Fibroblast of villous mesenchyme (primary cell): ENCODE measurements at places on chromosomes 4 and X. TPM values are rescaled to one million over a fixed set of nuclear protein-coding genes. Genes with fewer than 3 reads are reported as not detected.

Gene MTTP
- under 0.01 TPM in 1 of 2 replicates, not detected in the other for total RNA-seq

Gene NALF2
- not detected in 2 replicates for total RNA-seq

Gene GALNTL6
- not detected in 2 replicates for total RNA-seq

- DNase-seq = peak; percentile 53
Measured at GRCh38 chr4:184648313-184649025, 778 bp downstream of the CASP3 start.

Gene CACNA1F
- not detected in 2 replicates for total RNA-seq

- no peak for DNase-seq
Measured at GRCh38 chr4:170007113-170007512, 19.1 kb downstream of the MFAP3L start.

GRCh38 chr4:24219209-24219608 lies 329.4 kb upstream of the PPARGC1A start:
- DNase-seq = no peak

DNA sequence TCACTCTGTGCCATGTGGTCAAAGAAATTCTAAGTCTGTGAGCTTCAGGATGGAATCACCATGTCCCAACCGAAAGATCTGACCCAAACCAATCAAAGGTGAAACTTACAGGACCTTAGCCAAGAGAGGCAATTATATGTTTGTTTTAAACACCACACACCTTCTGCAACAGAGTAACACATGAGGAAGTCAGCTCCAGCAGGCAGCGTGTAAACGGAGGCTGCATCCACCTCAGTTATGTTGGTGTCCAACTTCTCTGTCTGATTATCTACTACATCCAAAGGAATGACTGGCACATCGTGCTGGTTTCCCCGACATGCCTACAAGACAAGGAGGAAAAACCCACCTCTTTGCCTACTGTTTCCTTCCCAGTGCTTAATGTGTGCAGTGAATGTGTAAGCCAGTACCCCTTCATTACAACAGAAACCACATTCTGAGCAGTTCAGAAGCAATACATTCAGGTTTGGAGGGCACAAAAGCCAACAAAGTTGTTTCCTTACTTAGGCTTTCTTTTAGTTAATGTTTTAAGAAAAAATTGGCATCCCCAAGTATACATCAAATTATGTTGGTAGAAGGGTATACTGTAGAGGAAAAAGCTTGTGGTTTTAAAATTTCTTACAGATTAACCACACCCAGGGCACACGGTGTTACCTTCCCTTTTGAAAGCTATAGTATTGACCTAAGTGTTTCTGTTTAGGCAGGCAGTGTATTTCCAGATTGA lies 12.4 kb downstream of the CASP6 start:
- DNase-seq = no peak

Gene ETNPPL
- not detected in 2 replicates for total RNA-seq

DNA sequence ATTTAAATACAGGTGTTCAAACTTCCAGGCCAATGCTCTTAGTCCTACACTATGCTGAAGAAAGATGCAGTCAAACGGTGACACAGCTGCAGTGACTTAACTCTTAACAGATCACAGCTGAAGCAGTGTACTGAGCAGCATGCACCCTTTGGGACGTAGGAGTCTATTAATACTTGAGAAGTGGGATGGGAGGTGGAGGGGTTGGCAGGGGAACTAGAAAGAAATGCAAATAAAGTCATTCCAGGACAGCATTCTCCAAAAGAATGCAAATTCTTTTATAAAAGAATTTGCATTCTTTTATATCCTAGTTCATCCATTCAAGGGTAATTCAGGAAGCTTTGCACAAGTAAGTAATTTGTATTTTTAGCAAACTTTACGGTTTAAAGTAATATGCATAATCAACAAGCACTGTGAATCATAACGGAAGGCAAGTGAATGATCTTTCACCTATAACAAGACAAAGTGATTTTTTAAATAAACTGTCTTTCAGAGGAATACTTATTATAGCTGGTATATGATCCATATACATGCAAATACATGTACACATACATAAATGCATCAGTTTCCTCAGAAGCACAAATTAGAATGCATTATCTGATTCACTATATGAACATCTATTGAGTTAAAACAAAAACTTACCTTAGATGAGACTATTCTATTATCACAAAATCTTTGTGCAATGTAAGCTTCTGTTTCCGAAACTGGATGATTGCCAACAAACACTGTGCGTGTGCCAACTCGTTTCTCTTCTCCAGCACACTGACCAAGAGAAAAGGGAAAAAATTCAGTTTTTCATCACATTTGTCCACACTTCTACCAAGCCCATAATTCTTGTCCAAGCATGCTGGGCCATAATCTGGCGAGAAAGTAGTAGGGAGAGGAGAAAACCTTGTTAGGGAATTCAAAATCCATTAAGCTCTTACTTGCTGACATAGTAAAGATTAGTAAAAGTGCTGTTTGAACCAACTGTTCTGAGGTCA lies 106.5 kb downstream of the ATP11C start:
- DNase-seq = peak; percentile 38

DNA sequence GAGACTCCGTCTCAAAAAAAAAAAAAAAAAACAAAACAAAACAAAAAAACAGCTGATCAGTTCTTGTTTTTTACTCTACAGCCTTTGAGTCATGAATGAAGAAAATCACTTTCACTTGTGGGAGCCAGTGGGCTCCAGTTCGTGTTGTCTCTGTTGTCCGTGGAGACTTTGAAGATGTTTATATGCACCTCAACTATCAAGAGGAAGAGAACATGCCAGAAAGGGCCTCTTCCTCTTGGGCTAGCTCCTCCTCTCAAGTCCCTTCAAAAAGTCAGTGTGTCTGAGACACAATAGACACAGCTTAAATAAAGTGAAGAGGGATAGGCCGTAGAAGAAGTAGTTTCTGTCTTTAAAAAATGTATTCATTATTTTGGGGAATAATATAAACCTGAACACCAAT lies 182.7 kb downstream of the KDR start:
- DNase-seq = no peak

Gene NDNF
- 0.32 and 0.86 TPM in 2 replicates for total RNA-seq

DNA sequence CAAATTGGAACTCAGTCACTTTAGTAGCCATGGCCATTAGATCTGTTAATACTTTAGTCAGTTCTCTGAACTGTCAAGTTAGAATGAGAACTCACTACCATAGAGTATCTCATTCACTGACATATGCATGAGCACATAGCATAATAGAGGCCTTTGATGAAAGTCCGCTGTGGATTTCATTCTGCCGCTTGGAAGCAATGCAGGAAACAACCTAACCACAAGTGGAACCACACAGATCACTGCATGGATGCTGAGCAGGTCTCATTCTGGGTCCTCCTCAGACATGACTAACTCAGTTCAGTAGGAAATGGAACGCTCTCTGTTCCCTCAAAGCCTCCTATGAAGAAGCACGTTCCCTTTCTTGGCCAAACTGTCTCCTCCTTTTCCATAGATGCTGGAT lies 1624.8 kb upstream of the TENM3 start:
- DNase-seq = no peak

GRCh38 chr4:146398896-146399445 lies 122.8 kb downstream of the SLC10A7 start:
- no peak for DNase-seq

DNA sequence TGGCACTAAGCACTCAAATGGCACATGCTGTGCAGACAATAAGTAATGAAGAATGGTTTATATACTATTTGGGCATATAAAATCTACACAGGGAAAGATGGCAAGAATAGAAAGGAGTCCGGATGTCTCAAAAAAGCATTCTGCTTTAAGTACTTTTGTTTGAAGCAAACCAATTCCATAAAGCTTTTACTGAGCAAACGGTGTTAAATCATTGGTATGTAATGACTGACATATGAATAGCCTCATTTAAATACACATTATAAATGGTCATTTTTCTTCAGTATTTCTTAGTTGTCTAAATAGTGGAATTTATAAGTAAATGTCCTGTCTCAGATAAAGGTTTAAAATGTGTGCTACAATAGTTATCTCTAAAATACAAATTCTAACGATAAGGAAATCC lies 6.0 kb downstream of the FBXO8 start:
- no peak for DNase-seq

- DNase-seq = no peak
Measured at GRCh38 chrX:28888416-28888815, 301.2 kb downstream of the IL1RAPL1 start.

GRCh38 chr4:22801391-22801790 lies 108.7 kb downstream of the GBA3 start:
- DNase-seq = no peak

DNA sequence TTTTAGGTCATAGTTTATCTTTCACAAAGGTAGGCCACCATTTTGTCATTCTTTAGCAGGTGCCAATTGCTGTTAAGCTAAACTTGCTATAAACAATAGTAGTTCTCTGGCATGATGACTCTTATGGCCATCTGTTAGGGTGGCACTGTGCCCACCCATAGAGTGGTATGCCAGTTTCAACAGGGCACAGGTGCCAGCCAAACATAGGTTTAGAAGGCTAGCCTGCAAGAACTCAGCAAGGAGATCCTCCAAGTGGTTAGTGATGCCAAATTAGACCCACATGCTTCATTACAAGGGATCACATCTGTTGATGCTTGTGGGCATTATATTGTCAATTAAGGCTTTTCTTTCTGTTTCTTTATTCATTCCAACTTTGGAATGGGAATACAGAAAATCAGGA lies 204.5 kb downstream of the FMR1NB start:
- DNase-seq = no peak

DNA sequence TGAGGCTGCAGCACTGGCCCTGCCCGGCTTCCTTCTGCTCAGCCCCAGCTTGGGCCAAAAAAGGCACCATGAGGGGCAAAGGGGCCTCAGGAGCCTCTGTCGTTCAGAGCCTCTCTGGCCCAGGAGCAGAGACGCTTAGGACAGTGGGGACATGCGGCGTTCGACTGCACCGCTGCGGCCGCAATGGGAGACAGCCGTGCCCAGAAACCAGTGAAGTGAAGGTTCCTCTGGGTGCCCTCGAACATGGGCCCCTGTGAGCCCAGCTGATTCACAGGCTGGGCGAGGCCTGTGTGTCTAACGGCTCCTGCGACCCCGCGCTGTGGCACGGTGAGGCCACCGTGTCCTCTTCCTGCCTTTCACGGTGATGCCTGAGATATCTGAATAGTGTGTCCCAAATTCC lies 235.0 kb downstream of the AFAP1 start:
- no peak for DNase-seq

Gene SHROOM2
- 4.3 and 5.8 TPM in 2 replicates for total RNA-seq

Gene TCEAL2
- not detected in 2 replicates for total RNA-seq

DNA sequence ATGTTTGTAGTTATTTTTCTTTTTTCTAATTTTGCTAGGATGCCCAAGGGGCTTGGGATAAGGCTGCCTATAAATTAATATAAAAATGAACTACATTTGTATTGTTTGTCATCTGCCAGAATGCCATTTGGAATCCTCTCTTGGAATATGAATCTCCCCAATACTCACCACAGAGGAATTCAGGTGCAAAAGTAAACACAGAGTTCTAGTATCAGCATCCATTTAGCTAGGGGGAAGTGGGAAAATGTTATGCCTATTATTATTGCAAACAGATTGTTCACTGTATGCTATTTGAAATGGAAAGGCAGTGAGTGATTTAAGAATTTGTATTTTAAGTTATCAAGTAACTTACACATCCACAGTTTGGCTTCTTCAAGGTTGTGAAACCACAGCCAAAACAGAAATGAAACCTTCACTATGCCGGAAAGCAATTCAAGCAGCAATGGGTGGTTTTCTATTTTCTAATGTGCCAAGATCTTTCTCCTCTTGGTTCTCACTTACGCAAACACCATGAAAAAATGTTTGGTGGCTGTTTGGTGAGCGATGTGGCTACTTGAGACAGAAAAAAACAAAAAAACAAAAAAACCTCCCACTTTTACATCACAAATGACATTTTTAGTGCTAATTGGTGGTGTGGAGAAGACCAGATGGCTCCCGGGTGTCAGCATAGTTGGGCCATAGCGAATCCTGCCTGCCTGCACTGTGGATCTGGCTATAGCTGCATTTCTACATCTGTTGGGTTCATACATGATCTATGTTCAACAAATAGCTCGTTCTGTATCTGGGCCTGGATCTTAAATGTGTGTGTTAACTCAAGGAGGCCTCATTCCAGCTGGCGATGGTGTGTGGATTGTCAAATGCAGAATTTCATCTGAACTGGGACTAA lies 200.8 kb upstream of the GIMD1 start:
- peak; percentile 40 for DNase-seq

GRCh38 chrX:47638816-47639215 lies 9.1 kb upstream of the CFP start:
- DNase-seq = no peak

DNA sequence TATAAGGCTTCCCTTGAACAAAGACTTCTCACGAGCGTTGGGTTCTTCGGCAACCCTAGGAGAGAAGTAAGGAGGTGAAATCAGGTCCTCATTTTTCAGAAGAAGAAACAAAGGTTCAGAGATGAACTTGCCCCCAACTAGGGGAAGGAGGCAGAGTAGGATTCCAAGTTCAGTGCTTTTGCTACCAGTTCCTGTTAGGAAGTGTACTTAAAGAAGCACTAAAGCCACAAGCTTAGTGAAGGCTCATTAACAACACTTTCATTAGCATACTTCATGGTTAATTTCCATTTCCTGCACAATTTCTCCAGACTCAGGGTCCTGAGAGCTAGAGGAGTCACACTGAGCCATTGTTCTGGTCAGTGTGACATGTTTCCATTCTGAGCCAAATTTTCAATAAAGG lies 52.1 kb downstream of the VSIG4 start:
- no peak for DNase-seq

- no peak for DNase-seq
Measured at GRCh38 chr4:125985856-125986255, 671.1 kb downstream of the FAT4 start.

DNA sequence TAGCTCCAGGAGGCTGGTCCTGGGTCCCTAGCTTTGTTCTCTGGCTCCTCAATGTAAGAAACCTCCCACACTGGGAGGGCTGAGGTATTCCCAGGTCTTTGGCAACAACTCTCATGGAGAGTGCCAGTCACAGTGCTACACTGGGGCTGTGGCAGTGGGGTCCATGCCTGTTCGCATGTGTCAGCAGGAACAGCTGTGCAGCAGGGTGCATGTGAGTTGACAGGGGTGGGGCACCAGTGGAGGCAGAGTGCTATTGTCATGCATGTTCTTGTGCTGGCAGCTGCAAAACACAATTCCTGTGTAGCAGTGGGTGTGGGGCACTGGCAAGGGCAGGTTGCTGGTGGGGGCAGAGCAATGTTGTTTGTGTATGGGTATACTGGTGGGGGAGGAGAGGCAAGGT lies 246.0 kb downstream of the CXXC4 start:
- no peak for DNase-seq

Gene EREG
- total RNA-seq = 1.3 and 5.2 TPM in 2 replicates

GRCh38 chrX:70254909-70255308 lies 5.1 kb downstream of the P2RY4 start:
- no peak for DNase-seq

Gene NSD2
- 61.5 and 67.8 TPM in 2 replicates for total RNA-seq
